Astrocyte of the hippocampus (primary cell): ENCODE measurements at places on chromosomes 12 and 14.
A peak's percentile ranks its signal among the peaks of the same experiment; 100 is the strongest.

DNA sequence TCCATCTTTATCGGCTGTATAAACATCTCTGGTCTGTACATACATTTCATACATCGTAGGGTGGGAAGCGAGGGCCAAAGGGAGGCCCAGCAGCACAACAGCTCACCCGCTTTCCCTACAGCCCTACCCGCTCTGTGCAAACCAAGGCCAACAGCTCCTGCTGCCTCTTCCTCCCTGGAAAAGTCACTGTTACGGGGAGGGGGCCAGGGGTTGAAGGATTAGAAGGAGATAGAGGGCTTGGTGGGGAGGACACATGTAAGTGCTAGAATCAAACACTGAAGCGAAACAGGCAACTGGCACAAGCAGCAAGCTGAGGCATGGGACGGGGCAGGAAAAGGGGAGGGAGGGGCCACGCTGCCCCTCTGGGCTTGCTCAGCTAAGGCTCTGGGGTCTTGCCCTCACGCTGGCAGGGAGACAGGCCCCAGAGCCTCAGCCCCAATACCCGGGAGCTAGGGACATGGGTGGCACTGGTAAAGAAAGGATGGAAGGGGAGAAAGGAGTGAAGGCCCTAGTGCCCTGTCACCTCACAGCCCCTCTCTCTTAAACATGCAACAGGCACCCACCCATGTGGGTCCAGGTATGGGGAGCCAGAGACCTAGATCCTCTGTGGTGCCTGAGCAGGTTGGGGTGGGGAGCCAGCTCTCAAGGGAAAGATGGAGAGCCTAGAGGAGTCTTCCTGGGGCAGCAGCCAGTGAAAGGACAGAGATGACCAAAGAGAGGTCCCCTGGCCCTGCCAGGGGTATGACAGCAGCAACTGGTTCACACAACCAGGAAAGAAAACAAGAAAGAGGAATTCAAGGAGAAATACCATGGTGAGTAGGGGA is 14.4 kb downstream of the SPRYD3 start:
- DNase-seq, result no peak

GRCh38 chr12:46560089-46560488 is 187.5 kb upstream of the SLC38A2 start:
- no peak for DNase-seq

DNA sequence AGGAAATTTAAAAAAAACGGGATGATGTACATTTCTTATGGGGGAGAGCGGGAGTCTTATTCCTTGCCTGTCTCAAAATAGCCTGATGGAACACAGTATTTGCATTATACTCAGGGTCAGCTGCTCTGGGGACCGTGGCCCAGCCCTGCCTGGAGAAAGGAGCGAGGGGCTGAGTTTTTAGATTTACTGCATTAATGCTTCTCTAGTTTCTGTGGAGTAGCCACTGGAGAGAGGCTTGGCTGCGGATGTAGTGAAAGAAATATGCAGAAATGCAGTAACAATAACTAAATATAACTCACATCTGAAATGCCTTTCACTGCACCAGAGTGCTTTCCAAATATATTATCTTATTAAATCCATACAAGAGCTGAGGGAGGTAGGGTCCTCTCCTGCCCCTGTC is 87.6 kb upstream of the MAP1LC3B2 start:
- DNase-seq, result no peak

GRCh38 chr12:109302358-109302757 is 6.7 kb downstream of the FOXN4 start:
- DNase-seq, result no peak

DNA sequence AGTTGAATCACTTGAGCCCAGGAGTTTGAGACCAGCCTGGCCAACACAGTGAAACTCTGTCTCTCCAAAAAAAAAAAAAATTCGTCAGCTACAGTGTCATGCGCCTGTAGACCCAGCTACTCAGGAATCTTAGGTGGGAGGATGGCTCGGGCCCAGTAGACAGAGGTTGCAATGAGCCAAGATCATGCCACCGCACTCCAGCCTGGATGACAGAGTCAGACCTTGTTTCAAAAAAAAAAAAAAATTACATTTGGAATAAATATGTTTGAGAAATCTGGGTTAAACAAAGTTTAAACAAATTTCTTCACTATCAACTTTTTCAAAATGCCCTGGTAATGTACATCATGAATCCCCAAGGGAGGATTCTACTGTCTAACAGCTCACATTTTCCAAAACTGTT is 187.0 kb upstream of the RASSF8 start:
- no peak for DNase-seq

DNA sequence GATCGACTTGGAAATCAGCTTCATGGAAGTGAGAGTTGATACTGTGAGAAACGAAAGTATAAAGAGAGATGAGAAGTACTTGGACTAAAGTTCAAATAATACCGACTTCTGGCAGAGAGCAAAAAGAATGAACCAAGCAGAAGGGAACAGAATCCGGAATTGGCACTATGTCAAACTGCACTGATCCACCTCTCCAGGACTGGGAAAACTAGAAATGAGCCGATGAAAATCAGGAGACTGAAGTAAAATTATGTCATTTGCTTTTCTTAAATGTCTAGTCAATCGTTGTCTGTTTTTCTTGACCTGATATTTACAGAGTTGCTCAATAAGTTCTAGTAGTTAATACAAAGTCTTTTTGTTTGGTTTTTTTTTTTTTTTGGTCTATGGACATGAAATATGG is 163.0 kb upstream of the FOXG1 start:
- peak; percentile 5 for DNase-seq

DNA sequence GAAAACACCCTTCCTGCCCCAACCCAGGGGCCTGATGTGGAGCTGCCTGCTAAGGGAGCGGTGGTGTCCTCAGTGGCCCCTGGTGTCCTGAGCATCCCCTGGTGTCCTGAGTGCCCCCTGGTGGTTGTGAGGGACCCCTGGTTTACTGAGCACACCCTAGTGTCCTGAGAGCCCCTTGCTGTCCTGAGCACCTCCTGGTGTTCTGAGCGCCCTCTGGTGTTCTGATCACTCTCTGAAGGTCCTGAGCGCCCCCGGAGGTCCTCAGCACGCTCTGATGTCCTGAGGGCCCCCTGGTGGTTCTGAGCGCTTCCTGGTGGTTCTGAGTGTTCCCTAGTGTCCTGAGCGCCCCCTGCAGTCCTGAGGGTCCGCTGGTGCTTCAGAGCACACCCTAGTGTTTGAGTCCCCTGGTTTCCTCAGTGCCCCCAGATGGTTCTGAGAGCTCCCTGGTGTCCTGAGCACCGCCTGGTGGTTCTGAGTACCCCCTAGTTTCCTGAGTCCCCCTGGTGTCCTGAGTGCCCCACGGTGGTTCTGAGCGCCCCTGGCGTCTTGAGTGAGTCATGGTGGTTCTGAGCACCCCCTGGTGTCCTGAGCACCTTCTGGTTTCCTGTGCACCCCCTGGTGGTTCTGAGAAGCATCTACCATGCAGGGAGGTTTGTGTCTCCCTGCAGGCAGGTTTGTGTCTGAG is 1004.2 kb downstream of the TMEM121 start:
- DNase-seq, result no peak

DNA sequence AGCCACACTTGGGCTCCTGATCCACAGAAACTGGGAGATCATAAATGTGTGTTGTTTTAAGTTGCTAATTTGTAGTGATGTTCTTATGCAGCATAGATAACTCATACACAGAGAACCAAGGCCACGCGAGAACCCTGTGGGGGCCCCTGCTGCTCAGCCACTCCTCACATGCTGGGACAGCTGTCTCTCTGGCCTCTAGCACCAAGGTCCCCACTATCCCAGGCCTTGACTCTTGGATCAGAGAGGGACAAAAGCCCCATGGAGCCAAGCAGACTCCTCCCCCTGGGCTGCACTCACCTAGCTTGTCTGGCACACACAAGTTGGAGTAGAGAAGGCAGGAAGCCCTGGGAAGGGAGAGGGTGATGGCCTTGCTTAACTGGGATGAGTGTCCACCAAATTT is 11.3 kb downstream of the PLD4 start:
- no peak for DNase-seq

- DNase-seq, result peak; percentile 42
Measured at GRCh38 chr12:21428241-21428640, 9.2 kb upstream of the PYROXD1 start.

DNA sequence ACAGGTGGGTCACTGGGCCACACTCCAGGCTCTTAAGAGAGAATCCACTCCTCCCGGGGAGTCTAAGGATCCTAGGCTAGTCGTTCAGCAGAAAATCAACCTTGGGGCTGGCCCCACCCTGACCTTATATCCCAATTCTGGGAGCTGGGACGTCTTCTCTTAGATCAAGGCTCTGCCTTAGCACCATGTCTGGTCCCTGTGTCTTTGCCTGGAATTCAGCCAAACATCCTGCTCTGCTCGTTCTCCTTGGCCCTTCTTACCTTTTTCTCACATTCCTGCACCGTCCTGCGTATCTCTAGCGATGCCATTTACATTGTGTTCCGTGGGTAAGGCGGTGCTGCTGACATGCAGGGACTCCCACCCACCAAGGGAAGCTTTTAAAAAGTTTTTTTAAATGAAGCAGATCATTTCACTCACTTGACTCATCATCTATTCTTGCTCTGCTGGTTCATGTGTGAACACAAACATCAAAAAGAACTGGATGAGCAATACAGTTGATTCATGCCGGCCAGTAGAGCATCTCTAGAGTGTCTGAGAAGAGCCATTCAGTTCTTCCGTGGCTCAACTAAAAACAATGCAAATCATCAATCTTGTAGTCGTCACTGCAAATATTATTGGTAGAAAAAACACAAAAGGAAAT is 50.2 kb downstream of the KCNK13 start:
- DNase-seq, result peak; percentile 42

- no peak for DNase-seq
Measured at GRCh38 chr12:43143278-43143677, 408.7 kb downstream of the ADAMTS20 start.
